ENCODE measurements at places on chromosomes 2 and 18.

- DNase-seq: no peak
Measured at GRCh38 chr18:54260396-54261072, 8.8 kb upstream of the POLI start.

DNA sequence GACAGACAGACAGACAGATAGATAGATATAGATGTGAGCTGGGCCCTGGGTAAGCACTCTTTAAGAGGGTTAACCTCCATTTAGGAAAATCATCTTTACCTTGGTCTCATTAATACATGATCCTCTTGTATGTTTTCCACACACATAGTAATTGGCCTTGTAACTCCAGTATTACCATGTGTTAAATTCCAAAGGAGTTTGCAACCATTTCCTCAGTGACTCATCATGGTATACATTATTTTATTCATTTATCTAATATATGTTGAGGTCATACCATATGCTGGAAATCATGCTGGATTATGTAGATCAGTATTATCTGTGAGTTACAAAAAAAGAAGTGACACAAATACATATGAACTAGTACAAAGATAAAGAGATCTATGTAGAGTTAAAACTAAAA is 504.3 kb downstream of the DCC start:
- DNase-seq: no peak

DNA sequence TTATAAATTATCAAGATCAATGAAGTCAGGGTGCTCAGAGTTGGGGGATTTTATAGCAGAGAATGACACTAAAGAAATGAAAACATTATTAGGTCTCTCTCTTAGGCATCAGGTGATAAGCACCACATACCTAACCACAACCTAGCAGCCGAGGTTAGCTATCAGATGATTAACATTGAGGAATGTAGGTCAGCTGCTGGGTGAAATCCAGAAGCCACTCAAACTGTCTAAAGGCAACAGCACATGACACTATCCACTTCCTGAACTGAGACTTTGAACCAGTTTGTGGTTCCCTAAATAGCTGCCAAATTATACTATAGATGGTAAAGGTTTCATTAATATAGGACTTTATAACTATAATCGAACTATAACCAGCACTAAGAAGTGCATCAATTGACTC is 4.7 kb downstream of the EPG5 start:
- peak; percentile 79 for DNase-seq

DNA sequence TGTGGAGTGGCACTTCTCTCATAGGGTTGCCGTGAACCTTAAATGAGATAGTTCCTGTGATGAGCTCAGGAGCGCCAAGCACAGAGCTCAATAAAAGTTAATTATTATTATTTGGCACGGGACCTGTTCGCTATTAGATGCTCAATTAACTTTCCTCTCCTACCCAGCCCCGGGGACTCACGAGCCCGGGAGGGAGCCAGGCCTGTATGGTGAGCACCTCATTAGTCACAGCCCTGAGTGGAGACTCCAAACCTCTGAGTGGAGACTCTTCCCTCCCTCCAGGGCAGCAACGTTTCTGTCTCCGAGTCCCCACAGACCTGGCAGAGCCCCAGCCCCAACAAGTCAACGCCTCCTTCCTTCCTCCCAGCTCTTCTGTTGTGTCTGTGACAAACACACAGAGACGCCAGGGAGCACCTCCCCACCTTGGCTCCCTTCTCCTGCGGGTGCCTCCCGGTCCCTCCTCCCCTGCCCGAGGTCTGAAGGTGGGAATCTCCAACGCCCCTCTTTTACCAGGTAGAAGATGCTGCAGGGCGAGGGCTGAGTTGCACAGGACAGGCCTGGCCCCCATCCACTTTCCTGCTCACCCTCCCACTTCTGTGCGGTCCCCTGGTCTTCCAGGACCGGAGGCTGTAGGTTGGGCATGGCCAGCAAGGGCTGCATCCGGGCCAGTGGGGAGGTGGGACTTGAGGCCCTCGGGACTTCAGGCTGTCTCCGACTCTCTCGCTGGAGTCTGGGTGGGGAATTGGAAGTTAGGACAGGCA is 52.7 kb upstream of the ODC1 start:
- DNase-seq: no peak

DNA sequence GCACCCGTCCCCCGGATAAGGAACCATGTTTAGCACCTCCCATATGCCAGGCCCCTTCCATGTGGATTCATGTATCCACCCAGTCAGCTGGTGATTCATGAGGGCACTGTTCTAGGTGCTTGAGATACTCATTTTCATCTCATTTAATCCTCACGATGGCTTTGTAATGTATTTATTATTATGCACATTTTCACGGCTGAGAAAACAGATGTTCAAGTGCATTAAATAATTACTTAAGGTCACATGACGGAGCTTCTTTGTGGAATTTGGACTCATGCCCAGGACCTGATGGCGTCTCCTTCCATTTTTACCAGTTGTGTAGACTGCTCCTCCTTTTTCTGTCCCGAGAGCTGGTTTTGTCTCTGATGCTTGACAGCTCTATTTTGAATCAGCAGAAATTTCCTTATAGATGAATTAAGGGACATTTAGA is 72.2 kb upstream of the RBM44 start:
- DNase-seq: no peak

DNA sequence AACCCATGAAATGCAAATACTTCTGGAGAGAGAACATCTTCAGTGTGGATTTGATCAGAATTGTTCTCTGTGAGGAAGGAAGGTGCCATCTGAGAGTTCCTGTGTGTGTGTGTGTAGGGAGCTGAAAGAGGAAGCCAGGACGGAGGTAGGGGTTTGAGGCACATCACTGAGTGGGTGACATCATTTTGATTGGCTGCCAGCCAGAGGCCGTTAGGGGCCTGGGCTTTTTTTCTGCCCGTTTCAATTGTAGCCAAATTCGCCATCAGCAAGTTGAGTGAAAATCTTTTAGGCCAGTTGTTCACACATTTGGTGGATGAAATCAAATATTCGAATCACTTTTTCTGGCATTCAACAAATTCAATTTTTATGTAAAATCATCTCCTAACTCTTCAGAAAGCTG is 48.9 kb downstream of the TSN start:
- no peak for DNase-seq

- DNase-seq: no peak
Measured at GRCh38 chr2:96763511-96764252, 3.0 kb downstream of the CNNM4 start.

GRCh38 chr2:105741174-105741573 is 3.5 kb upstream of the NCK2 start:
- DNase-seq: no peak

- no peak for DNase-seq
Measured at GRCh38 chr2:160063271-160063670, 856 bp upstream of the PLA2R1 start.

- DNase-seq: no peak
Measured at GRCh38 chr2:162002623-162003235, 71.3 kb downstream of the DPP4 start.

DNA sequence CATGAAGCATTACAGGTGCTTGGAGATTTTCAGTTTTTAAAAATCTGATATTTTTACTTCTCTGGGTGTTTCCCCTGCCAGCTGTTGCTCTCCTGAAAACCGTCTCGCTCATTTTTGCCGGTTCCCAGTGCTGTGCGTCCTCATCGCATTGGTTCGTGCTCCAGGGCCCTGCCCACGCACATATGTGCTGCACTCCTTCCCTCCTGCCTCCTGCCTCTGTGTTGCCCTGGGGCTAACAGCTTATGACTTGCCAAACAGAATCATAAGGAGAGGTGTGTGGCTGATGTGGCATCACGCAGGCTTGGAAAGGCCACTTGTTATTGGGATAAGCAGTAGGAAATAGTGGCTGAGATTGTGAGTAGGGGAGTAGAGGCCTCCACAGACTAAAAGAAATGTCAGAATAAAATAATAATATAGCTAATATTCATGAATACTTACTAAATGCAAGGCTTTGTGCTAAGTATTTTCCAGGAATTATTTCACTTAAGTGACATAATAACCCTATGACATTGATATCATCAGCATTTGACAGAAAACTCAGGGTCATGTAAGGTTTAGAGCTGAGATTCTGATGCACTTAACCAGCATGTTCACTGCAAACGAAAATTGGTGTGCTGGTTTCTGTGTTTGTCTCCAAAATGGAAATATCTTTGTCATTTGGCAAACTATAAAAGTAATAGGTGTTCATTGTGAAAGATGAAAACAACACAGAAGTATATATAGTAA is 53.5 kb downstream of the SLC4A1AP start:
- DNase-seq: no peak

GRCh38 chr2:55837073-55837472 is 86.5 kb downstream of the EFEMP1 start:
- DNase-seq: no peak

DNA sequence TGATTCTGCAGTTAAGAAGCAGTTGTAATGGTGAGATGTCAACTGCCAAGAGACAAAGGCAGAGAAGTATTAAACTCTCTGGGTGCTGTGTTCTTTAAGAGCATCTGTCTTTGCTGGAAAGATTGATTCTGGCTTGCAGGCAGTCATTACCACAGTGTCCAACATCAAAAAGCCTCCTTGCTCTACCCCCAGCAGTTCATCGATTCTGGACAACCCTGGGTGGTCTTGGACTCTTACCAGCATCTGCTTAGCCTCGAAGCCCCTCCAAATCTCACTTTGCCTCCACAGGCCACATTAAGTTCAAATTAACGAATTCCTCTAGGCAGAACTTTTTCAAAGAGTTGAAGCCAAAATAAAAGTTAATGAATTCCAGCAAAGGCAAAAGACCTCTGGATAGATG is 1061.4 kb downstream of the TSN start:
- no peak for DNase-seq

DNA sequence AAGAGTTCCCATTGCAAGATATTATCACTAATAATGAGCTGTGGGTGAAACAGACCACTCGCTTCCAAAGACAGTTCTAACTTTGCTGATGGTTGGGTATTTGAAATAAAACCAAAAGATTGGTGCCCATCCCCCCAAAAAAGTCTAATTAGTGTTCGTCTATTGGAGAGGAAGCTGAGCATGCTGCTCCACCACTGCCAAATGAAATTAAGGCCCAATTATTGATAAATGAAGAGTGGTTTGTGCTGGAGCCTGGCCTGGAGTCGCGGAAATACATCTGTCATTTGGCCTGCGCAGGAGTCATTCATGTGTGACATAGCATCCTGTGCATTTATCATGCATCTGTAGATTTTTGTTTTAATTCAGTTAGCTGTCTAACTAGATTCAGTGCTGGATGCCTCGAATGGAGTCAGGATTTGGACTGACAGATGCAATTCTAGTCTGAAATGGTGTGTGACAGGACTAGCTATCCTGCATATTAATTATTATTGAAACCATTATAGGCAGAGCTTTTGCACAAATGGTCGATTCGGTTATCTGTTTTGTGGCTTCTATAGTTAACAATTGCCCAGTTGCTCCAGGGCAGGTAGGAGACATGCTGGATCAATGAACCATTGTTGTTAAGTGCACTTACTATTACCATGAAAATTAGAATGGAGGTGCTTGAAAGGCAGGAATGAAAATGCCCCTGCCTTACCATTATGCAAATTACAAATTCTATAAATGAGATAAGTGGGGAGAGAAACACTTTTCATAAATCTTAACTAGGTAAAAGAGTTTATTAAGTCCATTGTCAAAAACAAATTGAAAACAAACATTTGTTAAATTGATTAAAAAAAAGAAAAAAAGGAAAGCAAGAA is 450.4 kb upstream of the TCF4 start:
- no peak for DNase-seq

GRCh38 chr2:112691881-112692281 is 28.9 kb upstream of the NT5DC4 start:
- no peak for DNase-seq

- DNase-seq: no peak
Measured at GRCh38 chr2:24691806-24692205, 101.4 kb downstream of the PTRHD1 start.

GRCh38 chr2:25368660-25369059 is 26.9 kb upstream of the DNMT3A start:
- no peak for DNase-seq

- no peak for DNase-seq
Measured at GRCh38 chr2:54866868-54867267, 143.4 kb downstream of the EML6 start.

DNA sequence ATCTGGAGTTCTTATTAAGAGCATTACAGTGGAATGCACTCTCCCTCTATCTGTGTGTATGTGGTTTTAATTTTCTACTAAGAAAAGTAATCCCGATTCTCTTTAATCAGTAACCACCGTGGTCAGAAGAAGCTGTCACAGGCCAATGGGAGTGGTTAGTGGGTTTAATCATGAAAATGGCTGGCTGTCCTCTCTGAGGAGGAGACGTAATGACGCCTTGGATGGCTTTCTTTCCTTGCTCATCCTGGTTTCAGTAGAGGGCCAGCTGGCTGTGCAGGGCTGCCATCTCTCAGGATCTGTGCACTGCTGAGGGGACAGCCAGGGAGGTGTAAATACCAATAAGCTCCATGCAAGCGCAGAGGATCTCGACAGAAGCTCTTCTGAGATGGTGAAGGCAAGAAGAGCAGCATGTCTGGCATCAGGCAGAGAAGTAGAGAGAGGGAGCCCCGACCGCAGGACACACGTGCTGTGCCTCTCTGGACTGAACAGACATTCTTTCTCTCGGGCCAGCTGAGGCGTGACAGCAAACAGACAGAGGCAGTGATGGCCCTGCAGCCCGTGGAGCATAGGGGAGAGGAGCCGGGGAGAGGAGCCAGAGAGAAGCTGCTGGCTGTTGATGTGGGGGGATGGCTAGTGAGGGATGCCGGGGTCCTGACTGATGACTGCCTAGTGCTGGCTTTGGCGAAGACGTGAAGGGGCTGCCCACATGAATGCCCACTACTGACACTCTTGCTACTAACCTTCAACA is 65.1 kb upstream of the DAPL1 start:
- no peak for DNase-seq

DNA sequence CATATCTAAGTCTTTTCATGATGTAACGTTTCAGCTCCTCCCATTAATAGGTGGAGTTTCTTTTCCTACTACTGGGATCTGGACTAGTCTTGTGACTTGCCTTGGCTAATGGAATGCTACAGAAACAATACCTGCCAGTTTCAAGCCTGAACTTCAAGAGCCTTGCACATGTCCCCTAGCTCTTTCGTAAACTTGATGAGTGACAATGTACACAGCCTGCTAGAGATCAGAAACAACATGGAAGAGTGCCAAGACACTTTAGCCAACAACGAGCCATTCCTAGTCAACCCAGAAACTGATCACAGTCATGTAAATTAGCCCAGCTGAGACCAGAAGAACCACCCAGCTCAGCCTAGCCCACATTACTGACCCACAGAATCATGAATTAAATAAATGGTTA is 24.8 kb upstream of the STK39 start:
- no peak for DNase-seq

DNA sequence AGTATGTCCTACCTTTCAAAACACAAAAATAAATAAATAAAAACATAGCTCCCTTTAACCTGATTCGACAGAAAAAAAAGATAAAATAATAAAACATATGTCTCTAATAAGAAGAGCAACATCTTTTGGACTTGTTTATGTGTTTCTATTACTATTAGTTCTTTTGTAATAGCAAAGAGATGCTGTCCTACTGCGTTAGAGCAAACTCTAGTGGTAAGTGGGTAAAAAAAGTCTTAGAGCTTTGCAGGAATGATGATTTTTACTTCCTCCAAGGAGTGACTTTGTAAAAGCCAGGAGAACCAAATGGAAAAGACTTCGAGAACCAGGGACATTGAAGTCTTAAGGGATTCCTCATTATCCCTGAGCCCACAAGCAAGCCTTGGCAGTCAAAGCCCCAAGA is 450.1 kb downstream of the METTL4 start:
- DNase-seq: no peak
